ENCODE measurements at places on chromosomes 2 and 18.

GRCh38 chr2:47503481-47504070, 100.6 kb downstream of the MSH2 start:
- DNase-seq, result no peak

DNA sequence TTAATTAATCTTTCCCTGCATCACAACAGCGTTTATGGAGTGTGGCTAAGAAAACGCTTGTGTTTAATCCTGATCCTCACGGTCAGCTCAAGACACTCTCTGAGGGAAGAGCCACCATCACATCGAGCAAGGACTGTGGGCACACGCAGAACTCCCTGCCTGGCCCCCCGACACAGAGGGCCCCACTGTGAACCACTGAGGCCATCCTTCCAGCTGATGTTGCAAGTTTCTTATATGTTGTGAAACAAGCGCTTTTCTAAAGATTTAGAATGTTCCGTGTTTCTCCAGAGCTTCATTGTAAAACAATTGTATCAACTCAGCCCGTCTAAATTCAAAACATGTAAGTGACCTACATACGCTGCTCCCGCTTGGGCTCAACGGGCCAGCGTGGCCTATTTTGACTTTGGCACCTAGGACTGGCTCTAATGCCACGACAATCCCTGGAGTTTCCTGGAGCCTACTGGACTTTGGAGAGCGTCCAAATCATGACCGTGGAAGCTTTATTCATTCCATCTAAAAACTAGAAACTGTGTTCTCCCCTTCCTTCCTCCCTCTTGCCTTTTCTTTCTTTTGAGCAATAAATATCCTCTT, 34.9 kb downstream of the SERPINE2 start:
- DNase-seq, result no peak

- DNase-seq, result no peak
Measured at GRCh38 chr18:35811896-35812295, 160.6 kb upstream of the RMP24 start.

DNA sequence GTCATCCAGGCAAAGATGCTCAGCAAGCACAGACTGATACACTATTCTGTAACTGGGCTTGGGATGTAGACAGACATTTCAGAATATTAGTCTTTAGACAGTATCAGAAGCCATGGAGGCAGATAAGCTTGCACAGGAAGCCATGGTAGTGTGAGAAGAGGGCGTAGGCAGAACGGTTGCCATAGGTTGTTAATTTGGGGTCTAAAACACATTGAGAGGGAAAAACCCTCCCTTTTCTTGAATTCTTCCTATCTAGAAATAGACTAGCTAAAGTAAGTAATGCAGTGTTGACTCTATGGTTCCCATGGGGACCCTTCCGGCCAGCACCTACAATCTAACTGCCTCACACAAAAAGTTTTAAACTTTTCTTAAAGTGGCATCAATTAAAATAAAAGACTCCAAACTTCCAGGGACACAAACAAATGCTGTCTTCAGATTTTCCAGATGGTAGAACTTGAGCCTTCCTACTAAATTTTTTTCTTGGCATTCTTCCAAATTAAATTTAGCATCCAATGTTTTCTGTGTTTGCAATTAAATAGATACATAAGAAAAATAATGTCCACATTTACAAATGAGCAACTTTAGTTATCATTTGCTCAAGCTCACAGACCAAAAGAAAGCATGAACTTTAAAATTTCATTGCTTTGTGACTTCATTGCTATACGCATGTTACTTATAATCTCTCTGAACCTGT, 1.9 kb downstream of the PRKRA start:
- DNase-seq, result no peak

DNA sequence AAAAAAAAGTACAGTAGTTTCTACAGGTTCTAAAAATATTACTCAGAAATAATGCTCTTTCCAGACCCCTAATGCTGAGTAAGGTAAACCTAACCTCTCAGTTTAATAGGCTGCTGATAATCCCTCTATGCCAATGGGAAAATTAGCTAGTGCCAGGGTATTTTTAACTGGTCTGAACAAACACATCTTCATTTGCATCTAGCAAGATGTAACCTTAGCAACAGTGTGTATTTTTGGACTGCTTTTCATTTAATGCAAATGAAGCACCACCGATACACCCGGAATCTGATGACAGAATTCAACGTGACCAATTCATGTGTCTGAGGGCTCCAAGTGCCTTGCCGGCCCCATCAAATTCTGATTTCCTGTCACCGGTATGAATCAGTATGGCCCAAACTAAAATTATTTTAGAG, 47.4 kb upstream of the CYRIA start:
- peak; percentile 42 for DNase-seq

All from NCI-H345 (cell line).